ENCODE measurements at places on chromosomes 3 and 15. TPM values are rescaled to one million over a fixed set of nuclear protein-coding genes. Genes with fewer than 3 reads are reported as not detected.

GRCh38 chr3:31768479-31769125 is 212.5 kb downstream of the OSBPL10 start:
- peak; percentile 52 for DNase-seq
- no peak overlapping the region for H3K27ac ChIP-seq
- no peaks in the 10 kb centered on the region for H3K27me3 ChIP-seq
- no peak overlapping the region for H3K4me3 ChIP-seq

DNA sequence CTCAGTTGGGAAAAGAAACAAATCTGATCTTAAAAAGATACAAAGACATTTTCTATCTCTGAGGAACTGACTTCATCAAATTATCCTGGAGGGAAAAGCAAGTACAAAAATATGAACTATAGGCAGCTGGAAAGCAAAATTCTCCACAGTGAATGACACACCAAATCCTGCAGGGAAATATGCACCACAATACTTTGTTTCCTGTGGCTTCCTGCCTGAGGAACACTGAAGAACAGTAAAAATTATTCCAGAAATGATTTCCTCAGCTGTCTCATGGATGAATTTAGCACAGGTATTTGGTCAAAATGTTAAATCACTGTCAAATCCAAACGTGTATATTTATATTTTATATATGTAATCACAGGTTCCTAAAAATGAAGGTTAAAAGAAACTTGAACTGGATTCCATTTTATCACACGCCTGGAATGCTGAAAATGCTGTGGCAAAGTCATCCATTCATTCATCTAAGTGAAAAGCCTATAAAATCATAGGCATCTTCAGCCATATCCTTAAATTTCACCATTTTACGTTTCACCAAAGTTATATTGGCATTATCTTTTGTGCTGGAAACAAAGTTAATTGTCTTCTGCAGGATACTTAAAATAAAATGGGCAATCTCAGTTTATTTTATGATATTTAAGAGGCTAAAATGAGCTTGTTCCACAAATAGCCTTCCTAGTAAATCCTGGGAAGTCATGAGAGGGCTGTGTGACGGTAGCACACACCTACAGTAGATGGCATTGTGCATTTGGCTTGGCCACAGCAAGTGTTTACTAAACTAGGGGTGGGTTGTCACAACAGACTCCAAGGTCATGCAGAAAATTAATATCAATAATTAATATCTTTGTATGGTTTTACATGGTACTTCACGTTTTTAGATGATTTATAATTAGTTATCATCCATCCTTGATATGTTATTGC is 19.3 kb upstream of the TSC22D2 start:
- no peaks in the 10 kb centered on the region for H3K36me3 ChIP-seq
- H3K27me3 ChIP-seq, result no peaks in the 10 kb centered on the region
- H3K4me3 ChIP-seq, result no peak overlapping the region
- DNase-seq, result no peak
- H3K27ac ChIP-seq, result no peak overlapping the region
- H3K4me1 ChIP-seq, result no peaks in the 10 kb centered on the region

- no peak overlapping the region for H3K4me3 ChIP-seq
- H3K27ac ChIP-seq, result no peak overlapping the region
- H3K4me1 ChIP-seq, result peaks cover 3% of the 10 kb centered on the region
- no peaks in the 10 kb centered on the region for H3K36me3 ChIP-seq
Measured at GRCh38 chr15:40044717-40045571, 6.0 kb upstream of the SRP14 start.

DNA sequence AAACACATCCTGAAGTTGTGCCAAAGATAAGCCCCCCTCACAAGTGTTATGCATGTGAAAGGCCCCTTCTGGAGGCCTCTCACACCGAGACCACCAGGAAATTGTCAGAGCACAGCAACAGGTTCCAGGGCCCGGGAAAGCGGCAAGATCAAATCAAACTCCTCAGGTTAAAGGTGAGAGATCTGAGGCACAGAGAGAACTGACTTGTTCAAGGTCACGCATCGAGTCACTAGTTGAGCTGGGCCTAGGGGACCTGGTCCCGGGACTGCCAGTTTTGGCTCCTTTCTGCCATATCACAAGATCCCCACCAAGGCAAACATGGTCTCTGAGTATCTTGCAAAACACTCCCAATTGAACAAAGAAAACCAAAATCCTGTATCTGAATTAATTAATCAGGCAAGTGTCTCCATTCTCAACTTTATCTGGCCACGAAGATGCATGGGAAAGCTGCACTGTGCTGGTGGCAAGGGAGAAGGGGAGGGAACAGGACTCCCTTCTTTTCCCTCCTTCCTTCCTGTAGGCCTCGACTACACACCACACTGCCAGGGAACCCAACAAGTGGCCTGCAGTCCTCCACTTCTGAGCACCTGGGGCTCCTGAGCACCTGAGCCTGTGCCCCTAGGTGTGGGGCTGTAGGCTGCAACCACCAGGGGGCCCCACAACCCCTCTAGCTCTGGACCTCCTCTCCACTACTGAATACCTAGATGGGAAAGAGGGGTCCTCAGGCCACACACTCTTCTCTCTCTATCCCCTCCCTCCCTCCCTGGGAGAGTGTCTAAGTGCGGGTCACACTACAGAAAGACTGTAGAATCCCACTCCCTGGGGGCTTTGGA is 37.3 kb downstream of the ANP32A start:
- peak; percentile 82 for DNase-seq
- no peaks in the 10 kb centered on the region for H3K4me1 ChIP-seq
- H3K36me3 ChIP-seq, result peaks cover 15% of the 10 kb centered on the region
- no peak overlapping the region for H3K4me3 ChIP-seq
- no peaks in the 10 kb centered on the region for H3K27me3 ChIP-seq

GRCh38 chr3:29167180-29167579 is 113.7 kb upstream of the RBMS3 start:
- no peaks in the 10 kb centered on the region for H3K4me1 ChIP-seq
- no peak for DNase-seq
- no peak overlapping the region for H3K4me3 ChIP-seq
- H3K27me3 ChIP-seq, result no peaks in the 10 kb centered on the region
- no peaks in the 10 kb centered on the region for H3K36me3 ChIP-seq

DNA sequence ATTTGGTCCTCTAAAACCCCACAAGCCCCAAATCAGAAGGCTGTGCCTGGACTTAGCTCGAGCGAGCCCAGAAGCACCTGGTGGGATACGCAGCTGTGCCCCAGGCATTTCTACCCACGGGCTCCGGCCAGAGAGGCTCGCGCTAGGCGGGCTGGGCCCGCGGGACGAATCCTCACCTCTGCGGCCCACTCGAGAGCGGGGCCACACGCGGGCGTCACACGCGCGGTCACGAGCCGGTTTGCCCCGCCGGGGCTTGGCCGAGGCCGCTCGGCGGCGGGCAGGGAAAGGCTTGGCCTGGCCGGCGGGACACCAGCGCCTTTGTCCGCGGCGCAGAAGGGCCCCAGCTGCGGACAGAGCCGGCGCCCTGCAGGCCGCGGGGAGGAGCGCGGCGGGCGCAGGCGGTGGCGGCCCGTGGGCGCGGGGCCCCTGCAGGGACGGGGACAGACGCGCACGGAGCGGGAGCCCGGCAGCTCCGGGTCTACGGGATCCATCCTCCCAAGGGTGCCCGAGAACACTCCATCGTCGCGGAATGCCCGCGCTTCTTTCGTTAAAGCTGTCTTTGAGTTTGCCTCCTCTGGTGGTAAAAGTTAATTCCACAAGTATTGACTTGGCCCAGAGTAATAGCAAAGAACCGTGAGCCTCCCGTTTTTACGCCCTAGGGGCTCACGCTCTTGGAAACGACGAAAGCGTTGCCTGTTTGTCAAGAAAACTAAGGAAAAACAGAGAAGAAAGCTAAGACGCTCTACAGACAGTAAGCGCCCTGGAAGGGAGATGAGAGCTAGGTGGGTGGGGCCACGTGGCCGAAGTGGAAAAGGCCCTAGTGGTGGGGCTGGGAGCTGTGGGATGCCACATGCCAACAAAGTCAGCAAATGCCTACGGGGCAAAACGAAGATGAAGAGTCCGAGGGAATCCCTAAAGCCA is 26.4 kb downstream of the TYRO3 start:
- H3K27ac ChIP-seq, result 0 out of 2 replicates have a peak overlapping the region, but pooled peaks have one; percentile 6
- H3K4me1 ChIP-seq, result no peaks in the 10 kb centered on the region
- H3K36me3 ChIP-seq, result no peaks in the 10 kb centered on the region
- no peak for DNase-seq

DNA sequence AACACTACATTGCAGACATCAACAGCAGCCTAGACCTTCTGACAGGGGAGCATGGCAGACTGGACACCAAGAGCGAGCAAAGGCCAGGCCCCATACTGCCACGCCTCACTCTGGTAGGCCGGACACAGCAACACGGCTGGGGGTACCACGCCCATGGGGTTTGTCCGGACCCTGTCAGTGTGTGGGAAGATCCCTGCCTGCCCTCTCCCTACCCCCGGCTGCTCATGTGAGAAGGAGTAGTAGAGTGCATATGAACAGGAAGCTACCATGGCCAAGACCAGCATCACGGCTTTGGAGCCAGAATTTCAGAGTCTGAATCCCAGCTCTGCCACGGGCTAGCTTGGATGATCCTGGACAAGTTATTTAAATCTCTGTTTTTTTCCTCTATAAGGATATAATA is 27.9 kb downstream of the ALDH1L1 start:
- H3K4me3 ChIP-seq, result no peak overlapping the region
- no peaks in the 10 kb centered on the region for H3K36me3 ChIP-seq
- H3K4me1 ChIP-seq, result no peaks in the 10 kb centered on the region
- no peak overlapping the region for H3K27ac ChIP-seq
- no peak for DNase-seq

GRCh38 chr3:49650177-49650576 is 24.0 kb upstream of the APEH start:
- no peak overlapping the region for H3K27ac ChIP-seq
- H3K4me3 ChIP-seq, result no peak overlapping the region
- no peaks in the 10 kb centered on the region for H3K36me3 ChIP-seq
- H3K27me3 ChIP-seq, result no peaks in the 10 kb centered on the region
- DNase-seq, result no peak

The CDHR4 gene
- total RNA-seq, result 0.50 TPM

DNA sequence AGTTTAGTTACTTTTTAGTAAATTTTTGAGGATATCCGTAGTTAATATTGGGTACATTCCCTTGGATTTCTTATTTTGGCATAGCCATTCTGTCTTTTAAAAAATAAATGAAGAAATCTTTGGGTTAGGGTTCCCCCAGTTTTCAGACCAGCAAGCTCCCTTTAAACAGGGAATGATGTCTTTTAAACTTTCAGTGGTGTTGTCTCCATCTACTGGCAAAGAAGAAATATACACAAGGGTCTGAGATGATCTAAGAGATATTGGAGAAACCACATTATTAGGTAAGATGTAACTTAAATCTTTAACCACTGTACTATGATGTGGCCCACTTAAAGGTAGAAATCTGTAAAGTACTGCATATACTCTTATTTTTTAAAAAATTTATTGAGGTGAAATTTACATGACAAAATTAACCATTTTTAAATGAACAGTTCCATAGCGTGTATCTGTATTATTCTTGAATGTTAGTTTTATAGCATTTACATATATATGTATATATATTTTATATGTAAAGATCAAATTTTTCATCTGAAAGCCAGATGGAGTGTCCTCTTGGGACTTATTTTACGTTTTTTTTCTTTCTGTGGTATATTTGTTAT is 35.1 kb upstream of the EIF3J start:
- peaks cover 55% of the 10 kb centered on the region for H3K36me3 ChIP-seq
- H3K27me3 ChIP-seq, result no peaks in the 10 kb centered on the region
- H3K4me3 ChIP-seq, result no peak overlapping the region
- no peaks in the 10 kb centered on the region for H3K4me1 ChIP-seq
- H3K27ac ChIP-seq, result no peak overlapping the region
- no peak for DNase-seq

The NRROS gene
- 5.3 TPM for total RNA-seq

DNA sequence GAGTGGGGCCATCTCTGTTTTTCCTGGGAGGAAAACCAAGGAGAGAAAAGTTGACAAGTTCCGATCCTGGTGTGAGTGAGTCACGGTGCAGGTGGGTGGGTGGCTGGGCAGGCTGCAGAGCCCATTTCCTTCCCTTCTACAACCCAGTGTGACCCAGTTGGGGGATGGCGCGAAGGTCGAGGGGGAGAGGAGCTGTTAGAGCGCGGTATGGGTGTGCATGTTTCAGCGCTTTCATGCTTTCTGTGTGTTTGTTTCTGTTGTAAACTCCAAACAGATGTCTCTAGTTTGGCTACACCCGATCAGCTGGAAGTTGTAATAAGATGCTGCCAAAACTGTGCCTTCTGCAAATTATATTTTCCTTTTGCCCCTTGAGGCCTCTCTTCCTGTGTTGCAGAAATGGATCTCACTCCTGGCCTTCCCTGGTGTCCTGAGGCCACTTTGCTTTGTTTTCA is 3.8 kb downstream of the FAM43A start:
- no peak for DNase-seq
- H3K4me1 ChIP-seq, result peaks cover 14% of the 10 kb centered on the region
- no peak overlapping the region for H3K27ac ChIP-seq
- H3K36me3 ChIP-seq, result no peaks in the 10 kb centered on the region
- H3K4me3 ChIP-seq, result no peak overlapping the region

The ITIH4 gene
- total RNA-seq, result 0.78 TPM

GRCh38 chr3:18703798-18704197 is 278.7 kb upstream of the SATB1 start:
- H3K4me3 ChIP-seq, result no peak overlapping the region
- H3K4me1 ChIP-seq, result no peaks in the 10 kb centered on the region
- no peak overlapping the region for H3K27ac ChIP-seq
- H3K36me3 ChIP-seq, result no peaks in the 10 kb centered on the region
- no peaks in the 10 kb centered on the region for H3K27me3 ChIP-seq

DNA sequence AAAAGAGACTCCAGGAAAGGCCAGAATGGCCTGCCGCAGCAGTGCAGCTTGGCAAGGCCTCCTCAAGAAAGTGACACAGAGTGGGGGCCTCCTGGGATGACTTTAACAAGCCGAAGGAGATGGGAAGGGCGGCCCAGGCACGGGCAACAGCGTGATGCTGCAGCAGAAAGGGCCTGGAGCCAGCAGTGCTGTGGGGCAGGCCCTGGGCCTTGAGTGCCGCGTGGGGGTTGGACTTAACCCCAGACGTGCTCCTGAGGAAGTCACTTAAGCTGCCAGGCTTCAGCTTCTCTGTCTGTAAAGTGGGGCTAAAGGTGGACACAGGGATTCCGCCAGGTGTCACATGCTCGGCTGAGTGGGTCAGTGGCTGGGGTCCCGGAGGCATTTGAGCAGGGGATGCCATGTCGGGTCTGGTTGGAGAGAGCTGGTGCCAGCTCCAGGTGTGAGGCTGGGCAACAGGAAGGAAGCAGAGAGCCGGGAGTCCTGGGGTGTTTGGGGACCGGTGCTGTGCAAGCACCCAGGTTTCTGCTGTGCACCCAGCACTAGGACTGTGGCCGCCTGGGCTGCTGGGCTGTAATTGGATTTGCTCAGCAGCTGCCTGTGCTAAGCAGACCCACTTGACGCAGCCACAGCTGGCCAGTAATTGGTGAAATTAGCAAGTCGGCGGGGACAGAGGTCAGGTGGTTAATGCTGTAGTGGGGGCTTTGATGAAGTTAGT is 7.8 kb downstream of the DNAJB8 start:
- H3K4me3 ChIP-seq, result no peak overlapping the region
- H3K4me1 ChIP-seq, result no peaks in the 10 kb centered on the region
- H3K36me3 ChIP-seq, result no peaks in the 10 kb centered on the region
- peaks cover 6% of the 10 kb centered on the region for H3K27me3 ChIP-seq
- H3K27ac ChIP-seq, result no peak overlapping the region

GRCh38 chr3:130480736-130481135 is 36.2 kb upstream of the COL6A6 start:
- no peaks in the 10 kb centered on the region for H3K27me3 ChIP-seq
- no peaks in the 10 kb centered on the region for H3K4me1 ChIP-seq
- no peaks in the 10 kb centered on the region for H3K36me3 ChIP-seq
- H3K27ac ChIP-seq, result no peak overlapping the region
- DNase-seq, result peak; percentile 33
